ENCODE measurements at places on chromosomes 16 and 17. TPM values are rescaled to one million over a fixed set of nuclear protein-coding genes. Genes with fewer than 3 reads are reported as not detected.

Gene KLHL10
- 0.25 TPM for total RNA-seq

Gene SLC6A2
- total RNA-seq: under 0.01 TPM

Gene SLFN14
- total RNA-seq: 0.25 TPM

Gene HYDIN
- 15.7 TPM for total RNA-seq

Gene DBF4B
- 3.2 TPM for total RNA-seq

All from temporal lobe (tissue), 4 donors.